ENCODE measurements at places on chromosomes 13 and 19.

- DNase-seq = no peak
These were observed 6.2 kb downstream of the KLF5 start for GRCh38 chr13:73065036-73065435.

GRCh38 chr19:14427461-14427860, 5.6 kb upstream of the PKN1 start:
- no peak for DNase-seq

DNA sequence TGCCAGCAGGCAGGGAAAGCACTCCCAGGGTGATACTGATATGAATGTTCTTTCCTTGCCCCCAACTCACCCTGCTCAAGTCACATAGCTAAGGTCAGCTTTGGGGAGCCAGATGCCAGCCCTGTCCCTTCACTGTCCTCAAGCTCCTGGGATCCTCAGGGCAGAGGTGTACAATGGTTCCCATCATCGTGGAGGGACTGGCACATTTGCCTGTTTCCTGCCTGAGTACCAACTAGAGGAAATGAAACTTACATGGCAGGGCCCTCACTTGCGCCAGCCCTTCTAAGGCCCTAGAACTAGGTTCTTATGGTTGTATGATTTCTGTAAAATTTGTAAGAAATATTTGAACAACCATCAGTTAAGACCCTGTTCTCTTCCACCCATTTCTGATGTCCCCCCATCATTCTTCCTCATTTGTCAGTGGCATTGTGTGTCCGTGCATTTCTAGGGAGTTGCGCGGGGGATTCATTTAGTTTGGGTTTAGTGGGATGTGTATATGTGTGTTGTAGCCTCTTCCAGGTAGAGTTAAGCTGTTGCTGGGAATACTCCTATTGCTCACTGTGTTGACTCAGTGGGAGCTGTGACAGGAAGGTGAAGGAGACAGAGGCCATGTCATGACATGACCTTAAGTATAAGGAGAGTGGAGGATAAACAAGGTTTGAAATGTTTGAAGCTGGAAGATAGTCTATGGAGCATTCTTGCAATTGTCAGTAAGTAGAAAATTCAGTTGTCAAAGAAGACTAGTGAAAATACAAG, 41.3 kb upstream of the RCBTB2 start:
- no peak for DNase-seq

- DNase-seq = no peak
These were observed 3.3 kb downstream of the OR10H1 start for GRCh38 chr19:15812060-15812722.

- no peak for DNase-seq
These were observed 5.6 kb downstream of the C19orf81 start for GRCh38 chr19:50654882-50655281.

DNA sequence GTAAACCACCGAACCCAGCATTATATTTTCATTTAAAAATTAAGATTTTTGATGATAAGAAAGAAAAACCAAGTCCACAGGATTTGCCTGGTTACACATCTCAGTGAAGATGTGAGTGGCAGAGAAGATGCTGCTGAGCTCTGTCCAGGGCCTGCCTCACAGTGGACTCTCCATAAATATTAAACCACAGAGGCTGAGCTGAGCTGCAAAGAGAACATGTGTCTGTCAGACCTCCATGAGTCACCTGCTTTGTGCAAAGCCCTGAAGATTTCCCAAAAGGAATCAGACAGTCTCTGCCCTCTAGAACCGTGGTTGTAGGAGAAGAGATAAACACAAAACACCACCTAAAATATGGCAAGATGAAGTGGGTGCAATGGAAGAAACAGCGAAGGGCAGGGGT, 127.2 kb upstream of the TSC22D1 start:
- DNase-seq = no peak

DNA sequence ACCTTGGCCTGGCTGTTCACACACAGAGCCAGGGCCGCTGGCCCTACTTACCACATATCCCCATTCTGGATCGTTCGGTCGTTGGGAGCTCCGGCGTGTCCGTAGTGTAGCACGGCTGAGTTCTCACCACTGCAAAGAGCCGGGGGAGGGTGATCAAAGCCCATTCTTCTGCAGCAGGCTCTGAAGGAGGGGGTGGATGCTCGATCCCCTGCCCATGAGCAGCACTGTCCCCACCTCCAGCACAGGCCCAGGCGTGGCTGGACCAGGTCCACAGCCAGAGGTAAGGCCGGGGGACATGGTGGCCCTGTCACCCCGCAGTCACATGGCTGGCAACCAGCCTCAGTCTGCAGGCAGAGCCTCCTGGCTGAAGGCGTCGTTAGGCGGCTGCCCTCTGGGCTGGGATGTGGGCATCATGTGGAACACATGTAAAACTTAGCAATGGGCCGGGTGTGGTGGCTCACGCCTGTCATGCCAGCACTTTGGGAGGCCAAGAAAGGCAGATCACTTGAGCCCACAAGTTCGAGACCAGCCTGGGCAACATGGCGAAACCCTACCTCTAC, 38.2 kb downstream of the CEBPG start:
- DNase-seq = no peak

- DNase-seq = no peak
These were observed 184.2 kb downstream of the PTPRS start for GRCh38 chr19:5156231-5156986.
